Neural progenitor cell (in vitro differentiated cells): ENCODE measurements at places on chromosomes 1 and 21. TPM values are rescaled to one million over a fixed set of nuclear protein-coding genes. Genes with fewer than 3 reads are reported as not detected.

The HAPLN2 gene
- 0.65 TPM in 1 of 2 replicates, not detected in the other for total RNA-seq

DNA sequence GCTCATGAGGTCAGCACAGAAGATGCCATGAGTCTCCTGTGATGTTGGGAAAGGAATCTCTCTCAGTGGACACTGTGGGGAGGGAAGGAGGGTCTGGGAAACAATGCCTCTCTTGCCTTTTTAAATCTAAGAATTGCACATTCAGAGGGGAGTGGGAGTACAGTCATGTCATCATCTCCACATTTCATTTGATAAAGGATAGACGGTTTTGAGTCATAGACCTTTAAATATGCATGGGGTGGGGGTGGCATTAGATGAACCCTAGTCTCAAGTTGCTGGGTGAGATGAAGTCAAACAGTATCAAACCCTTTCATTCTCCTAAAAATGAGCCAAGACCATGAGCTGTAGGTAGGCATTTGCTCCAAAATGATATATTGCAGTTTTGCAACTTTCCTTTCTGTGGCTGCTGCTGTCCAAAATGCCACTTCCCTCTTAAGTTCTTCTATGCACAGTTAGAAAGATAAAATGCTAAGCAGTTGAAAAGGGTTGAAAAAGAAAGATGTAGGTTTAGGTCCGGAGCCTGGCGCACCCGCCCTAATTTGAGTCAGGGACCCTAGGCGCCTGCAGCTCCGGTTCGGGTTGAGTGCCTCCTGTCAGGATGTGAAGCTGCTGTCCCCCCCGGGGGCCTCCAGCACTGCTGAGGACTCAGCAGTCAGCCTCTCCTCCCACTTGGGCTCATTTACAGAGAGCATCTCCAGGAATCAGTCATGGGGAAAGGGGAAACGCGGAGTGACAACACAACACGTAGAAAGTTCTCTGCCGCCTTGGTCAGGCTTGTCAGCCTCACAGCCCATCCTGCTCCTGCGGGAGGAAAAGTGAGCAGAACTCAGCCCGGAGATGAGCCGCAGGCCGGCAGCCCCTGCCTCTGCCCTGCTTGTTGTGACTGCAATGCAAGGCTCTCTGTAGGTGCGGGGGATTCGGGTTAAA, 479.3 kb upstream of the RUNX1 start:
- H3K4me3 ChIP-seq, result no peak overlapping the region
- H3K27me3 ChIP-seq, result no peaks in the 10 kb centered on the region
- no peaks in the 10 kb centered on the region for H3K4me1 ChIP-seq

The LORICRIN gene
- not detected in 2 replicates for total RNA-seq

GRCh38 chr1:44024031-44024902, 7.0 kb downstream of the SLC6A9 start:
- no peak overlapping the region for H3K4me3 ChIP-seq
- no peak for DNase-seq
- H3K27ac ChIP-seq, result no peak overlapping the region
- no peaks in the 10 kb centered on the region for H3K27me3 ChIP-seq
- peaks cover 3% of the 10 kb centered on the region for H3K4me1 ChIP-seq
